Uterus (tissue), 4 donors: ENCODE measurements at places on chromosomes 2 and 18. TPM values are rescaled to one million over a fixed set of nuclear protein-coding genes. Genes with fewer than 3 reads are reported as not detected.
A peak's percentile ranks its signal among the peaks of the same experiment; 100 is the strongest.

Gene DSC1
- total RNA-seq, result not detected

Gene POTEI
- total RNA-seq, result not detected

Gene SERPINB13
- total RNA-seq, result not detected

Gene KIAA2012
- total RNA-seq, result not detected

Gene SERPINB12
- total RNA-seq, result not detected

Gene VWC2L
- total RNA-seq, result not detected

Gene BUB1
- not detected for total RNA-seq

Gene FAM168B
- 50.0 TPM for total RNA-seq

Gene ANKRD30B
- total RNA-seq, result not detected

- no peaks in the 10 kb centered on the region for H3K27me3 ChIP-seq
- peak; percentile 71 for DNase-seq
- H3K4me3 ChIP-seq, result peak overlapping the region; percentile 63
- peak overlapping the region; percentile 98 for H3K27ac ChIP-seq
Measured at GRCh38 chr18:3447068-3447894, 2.7 kb upstream of the TGIF1 start.

DNA sequence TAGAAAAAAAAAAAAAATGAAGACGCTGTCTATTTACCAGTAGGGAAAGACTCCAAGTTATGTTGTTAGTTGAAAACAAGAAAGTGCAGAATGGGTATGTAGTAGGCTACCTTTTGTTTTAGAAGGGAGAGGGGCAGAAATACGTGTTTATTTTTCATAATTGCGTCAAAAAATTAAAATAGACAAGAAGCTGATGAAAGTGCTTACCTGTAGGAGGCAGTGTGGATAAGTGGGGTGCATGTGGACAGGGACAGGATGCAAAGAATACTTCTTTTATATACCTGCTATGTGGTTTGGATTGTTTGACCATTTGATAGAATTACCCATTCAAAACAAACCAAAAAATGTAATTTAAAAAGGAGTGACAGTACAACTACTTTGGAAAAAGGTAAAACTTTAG lies 3.0 kb upstream of the GCG start:
- H3K27me3 ChIP-seq, result no peaks in the 10 kb centered on the region
- no peak overlapping the region for H3K27ac ChIP-seq
- DNase-seq, result no peak
- no peak overlapping the region for H3K4me3 ChIP-seq

GRCh38 chr2:232779465-232779864 lies 3.1 kb upstream of the KCNJ13 start:
- no peaks in the 10 kb centered on the region for H3K36me3 ChIP-seq
- H3K27me3 ChIP-seq, result no peaks in the 10 kb centered on the region
- no peak overlapping the region for H3K4me3 ChIP-seq
- H3K4me1 ChIP-seq, result no peaks in the 10 kb centered on the region
- DNase-seq, result no peak

- no peaks in the 10 kb centered on the region for H3K36me3 ChIP-seq
- DNase-seq, result no peak
- no peaks in the 10 kb centered on the region for H3K27me3 ChIP-seq
- no peak overlapping the region for H3K27ac ChIP-seq
Measured at GRCh38 chr2:144071461-144071860, 448.5 kb downstream of the ZEB2 start.

- no peaks in the 10 kb centered on the region for H3K4me1 ChIP-seq
- DNase-seq, result no peak
- H3K27me3 ChIP-seq, result no peaks in the 10 kb centered on the region
Measured at GRCh38 chr18:56314396-56314795, 324.0 kb downstream of the TXNL1 start.

GRCh38 chr2:143674051-143674450 lies 544.8 kb downstream of the ARHGAP15 start:
- DNase-seq, result no peak
- no peaks in the 10 kb centered on the region for H3K36me3 ChIP-seq
- no peak overlapping the region for H3K4me3 ChIP-seq
- no peaks in the 10 kb centered on the region for H3K4me1 ChIP-seq

DNA sequence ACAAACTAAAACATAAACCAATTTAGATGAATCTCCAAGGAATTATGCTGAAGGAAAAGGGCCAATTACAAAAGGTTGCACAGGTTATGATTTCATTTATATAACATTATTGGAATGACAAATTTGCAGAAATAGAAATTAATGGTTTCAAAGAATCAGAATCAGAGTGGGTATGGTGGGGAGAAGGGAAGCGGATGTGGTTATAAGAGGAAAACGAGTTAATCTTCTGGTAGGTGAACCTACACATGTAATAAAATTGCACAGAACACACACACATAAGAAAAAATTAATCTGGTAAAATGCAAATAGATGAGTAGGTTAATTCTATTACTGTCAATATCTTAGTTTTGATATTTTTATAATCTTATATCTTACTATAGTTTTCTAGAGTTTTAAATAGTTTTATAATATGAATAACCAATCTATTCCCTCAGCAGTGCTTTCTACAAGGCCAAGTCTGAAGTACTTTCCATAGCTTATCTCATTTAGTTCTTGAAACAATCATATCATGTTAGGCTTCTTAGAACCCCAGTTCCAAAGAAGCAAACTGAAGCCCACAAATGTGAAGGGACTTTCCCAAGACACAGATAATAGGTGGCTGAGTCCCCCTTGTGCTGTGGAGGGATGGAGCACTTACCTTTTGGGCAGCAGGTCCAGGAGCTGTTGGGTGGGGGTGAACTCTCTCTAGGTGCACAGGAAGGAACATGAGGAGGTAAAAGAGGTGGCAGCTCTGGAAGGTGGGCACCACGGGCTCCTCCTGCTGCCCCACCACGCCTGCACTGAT lies 31.5 kb downstream of the ZNF519 start:
- H3K4me1 ChIP-seq, result no peaks in the 10 kb centered on the region
- no peaks in the 10 kb centered on the region for H3K27me3 ChIP-seq
- H3K27ac ChIP-seq, result no peak overlapping the region
- H3K4me3 ChIP-seq, result no peak overlapping the region
- DNase-seq, result no peak
- H3K36me3 ChIP-seq, result no peaks in the 10 kb centered on the region

GRCh38 chr2:46818819-46819218 lies 96.8 kb downstream of the MCFD2 start:
- peaks cover 25% of the 10 kb centered on the region for H3K4me1 ChIP-seq
- no peaks in the 10 kb centered on the region for H3K27me3 ChIP-seq
- no peaks in the 10 kb centered on the region for H3K36me3 ChIP-seq
- no peak overlapping the region for H3K4me3 ChIP-seq
- no peak for DNase-seq

DNA sequence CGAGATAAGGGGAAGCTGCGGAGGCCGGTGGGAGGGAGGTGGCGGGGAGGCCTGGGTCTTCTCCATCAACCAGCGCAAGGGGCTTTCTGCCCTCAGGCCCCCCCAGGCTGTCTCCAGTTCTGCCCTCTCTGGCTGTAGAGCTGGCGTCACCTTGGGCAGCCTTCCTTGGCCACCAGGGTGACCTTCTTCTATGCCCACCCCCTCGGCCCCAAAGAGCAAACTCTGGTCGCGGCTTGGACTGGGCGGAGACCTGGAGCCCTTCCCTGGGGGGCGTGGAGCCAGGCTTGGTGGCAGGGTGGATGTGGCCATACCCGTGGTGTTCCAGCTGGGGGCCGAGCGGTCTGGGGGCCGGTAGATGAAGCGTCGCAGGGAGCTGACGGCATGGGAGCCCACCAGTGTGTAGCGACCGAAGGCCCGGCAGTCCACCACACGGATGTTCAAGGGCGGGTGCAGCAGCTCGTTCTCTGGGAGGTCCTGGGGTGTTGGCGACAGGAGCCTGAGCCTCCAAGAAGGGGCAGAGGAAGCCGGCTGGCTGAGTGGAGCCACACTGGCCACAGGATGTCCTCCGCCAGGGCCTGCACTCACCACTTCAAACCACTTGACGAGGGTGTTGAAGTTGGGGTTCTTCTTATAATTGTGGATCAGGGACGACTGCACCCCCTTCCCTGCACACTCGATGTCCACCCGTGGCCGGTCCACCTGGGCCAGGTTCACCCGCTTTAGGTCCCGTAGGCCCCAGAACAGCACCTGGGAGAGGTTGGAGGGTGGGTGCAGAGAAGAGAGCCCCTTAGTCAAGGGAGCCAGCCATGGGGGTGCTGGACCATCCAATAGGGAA lies 4.9 kb downstream of the OTOF start:
- no peak overlapping the region for H3K27ac ChIP-seq
- no peak for DNase-seq
- H3K36me3 ChIP-seq, result no peaks in the 10 kb centered on the region
- no peak overlapping the region for H3K4me3 ChIP-seq

GRCh38 chr2:235301202-235302076 lies 192.4 kb upstream of the AGAP1 start:
- no peak overlapping the region for H3K27ac ChIP-seq
- no peaks in the 10 kb centered on the region for H3K4me1 ChIP-seq
- no peak for DNase-seq
- no peaks in the 10 kb centered on the region for H3K36me3 ChIP-seq

GRCh38 chr2:203842373-203842772 lies 25.2 kb upstream of the CTLA4 start:
- H3K4me3 ChIP-seq, result no peak overlapping the region
- no peak for DNase-seq
- H3K27ac ChIP-seq, result no peak overlapping the region
- no peaks in the 10 kb centered on the region for H3K36me3 ChIP-seq

GRCh38 chr2:85564144-85564563 lies 2.9 kb upstream of the GGCX start:
- H3K4me1 ChIP-seq, result peaks cover 8% of the 10 kb centered on the region
- DNase-seq, result no peak
- H3K27ac ChIP-seq, result no peak overlapping the region
- H3K27me3 ChIP-seq, result no peaks in the 10 kb centered on the region

- H3K4me1 ChIP-seq, result peaks cover 10% of the 10 kb centered on the region
- no peaks in the 10 kb centered on the region for H3K27me3 ChIP-seq
Measured at GRCh38 chr2:47236503-47237215, 81.6 kb upstream of the STPG4 start.

- no peak overlapping the region for H3K27ac ChIP-seq
- no peaks in the 10 kb centered on the region for H3K4me1 ChIP-seq
- H3K4me3 ChIP-seq, result no peak overlapping the region
- H3K27me3 ChIP-seq, result no peaks in the 10 kb centered on the region
- no peak for DNase-seq
Measured at GRCh38 chr2:182870227-182870626, 3.8 kb upstream of the FRZB start.

DNA sequence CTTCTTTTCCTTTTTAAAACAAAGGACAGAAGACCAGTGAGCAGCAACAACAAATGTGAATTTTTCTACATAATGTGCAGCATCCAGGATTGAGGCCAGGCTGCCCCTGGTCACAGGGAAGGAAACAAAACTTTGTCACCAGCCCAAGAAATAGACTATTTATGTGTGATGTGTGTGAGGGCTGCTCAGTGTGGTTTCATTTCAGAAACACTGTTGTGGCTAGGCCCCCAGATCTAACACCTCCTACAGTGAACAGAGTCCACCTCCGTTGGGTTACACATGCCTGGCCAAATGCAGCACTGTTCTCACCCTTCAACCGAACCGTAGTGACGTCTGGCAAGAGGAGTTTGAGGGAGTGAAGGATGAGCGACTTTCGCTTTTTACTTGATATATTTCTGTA lies 146.3 kb upstream of the RIOK3 start:
- no peak for DNase-seq
- no peak overlapping the region for H3K4me3 ChIP-seq
- no peaks in the 10 kb centered on the region for H3K36me3 ChIP-seq

GRCh38 chr2:240464514-240465241 lies 29.2 kb downstream of the GPC1 start:
- H3K4me1 ChIP-seq, result no peaks in the 10 kb centered on the region

DNA sequence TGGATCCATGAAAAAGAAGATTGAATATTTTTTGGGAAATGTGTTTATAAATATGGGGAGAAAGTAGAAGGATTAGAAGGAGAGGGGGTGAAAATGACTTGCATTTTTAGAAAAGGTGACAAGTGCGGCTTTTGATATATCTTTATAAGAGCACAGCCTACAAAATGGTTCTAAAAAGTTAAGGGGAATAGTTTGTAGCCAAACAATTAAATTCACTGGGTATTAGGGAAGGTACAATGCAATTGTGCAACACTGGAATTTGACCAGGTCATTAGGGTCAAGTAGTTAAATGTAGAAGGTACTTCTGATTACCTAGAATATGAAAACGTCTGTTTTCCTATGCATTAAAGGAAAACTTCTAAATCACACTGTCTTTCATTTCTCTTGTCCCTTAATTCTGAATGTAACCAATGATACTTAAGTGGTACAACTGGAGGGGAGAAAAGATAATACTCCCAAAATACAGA lies 44.5 kb upstream of the SERTAD2 start:
- no peak overlapping the region for H3K27ac ChIP-seq
- no peak overlapping the region for H3K4me3 ChIP-seq
- H3K27me3 ChIP-seq, result no peaks in the 10 kb centered on the region
- H3K36me3 ChIP-seq, result no peaks in the 10 kb centered on the region
- no peaks in the 10 kb centered on the region for H3K4me1 ChIP-seq

DNA sequence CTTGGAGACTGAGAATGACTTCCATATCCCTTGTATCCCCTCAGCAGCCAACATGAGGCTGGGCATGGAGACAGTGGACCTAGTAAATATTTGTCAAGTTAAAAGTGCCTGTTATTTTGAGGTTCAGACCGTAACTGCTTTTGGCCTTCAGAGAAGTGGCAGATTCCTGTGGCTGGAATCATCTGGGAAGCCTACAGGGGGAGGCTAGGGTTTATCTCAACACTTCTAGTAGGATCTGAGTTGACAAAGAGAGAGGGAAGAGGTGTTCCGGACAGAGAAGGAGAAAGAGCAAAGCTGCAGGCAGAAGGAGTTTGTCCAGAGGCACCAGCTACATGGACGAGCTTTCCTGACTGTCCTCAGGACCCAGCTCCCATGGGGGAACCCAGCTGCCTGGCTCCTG lies 27.0 kb downstream of the SLC14A2 start:
- DNase-seq, result no peak
- H3K4me1 ChIP-seq, result peaks cover 13% of the 10 kb centered on the region
- no peak overlapping the region for H3K27ac ChIP-seq
- H3K27me3 ChIP-seq, result no peaks in the 10 kb centered on the region
- no peaks in the 10 kb centered on the region for H3K36me3 ChIP-seq

GRCh38 chr18:76306685-76307292 lies 188.3 kb downstream of the ZNF516 start:
- H3K36me3 ChIP-seq, result no peaks in the 10 kb centered on the region
- H3K4me3 ChIP-seq, result no peak overlapping the region
- no peak for DNase-seq

GRCh38 chr2:26161926-26162325 lies 11.0 kb upstream of the GAREM2 start:
- no peak overlapping the region for H3K4me3 ChIP-seq
- H3K27me3 ChIP-seq, result no peaks in the 10 kb centered on the region
- no peak overlapping the region for H3K27ac ChIP-seq
- DNase-seq, result no peak
- no peaks in the 10 kb centered on the region for H3K36me3 ChIP-seq

GRCh38 chr2:168639441-168639898 lies 163.0 kb upstream of the NOSTRIN start:
- no peak overlapping the region for H3K4me3 ChIP-seq
- peak; percentile 79 for DNase-seq
- H3K27ac ChIP-seq, result peak overlapping the region; percentile 85
- no peaks in the 10 kb centered on the region for H3K4me1 ChIP-seq

- H3K27ac ChIP-seq, result no peak overlapping the region
- H3K4me1 ChIP-seq, result no peaks in the 10 kb centered on the region
- DNase-seq, result no peak
- no peak overlapping the region for H3K4me3 ChIP-seq
- no peaks in the 10 kb centered on the region for H3K36me3 ChIP-seq
- no peaks in the 10 kb centered on the region for H3K27me3 ChIP-seq
Measured at GRCh38 chr2:12032398-12032797, 286.0 kb downstream of the LPIN1 start.
